ENCODE measurements at places on chromosomes 1 and 21.

DNA sequence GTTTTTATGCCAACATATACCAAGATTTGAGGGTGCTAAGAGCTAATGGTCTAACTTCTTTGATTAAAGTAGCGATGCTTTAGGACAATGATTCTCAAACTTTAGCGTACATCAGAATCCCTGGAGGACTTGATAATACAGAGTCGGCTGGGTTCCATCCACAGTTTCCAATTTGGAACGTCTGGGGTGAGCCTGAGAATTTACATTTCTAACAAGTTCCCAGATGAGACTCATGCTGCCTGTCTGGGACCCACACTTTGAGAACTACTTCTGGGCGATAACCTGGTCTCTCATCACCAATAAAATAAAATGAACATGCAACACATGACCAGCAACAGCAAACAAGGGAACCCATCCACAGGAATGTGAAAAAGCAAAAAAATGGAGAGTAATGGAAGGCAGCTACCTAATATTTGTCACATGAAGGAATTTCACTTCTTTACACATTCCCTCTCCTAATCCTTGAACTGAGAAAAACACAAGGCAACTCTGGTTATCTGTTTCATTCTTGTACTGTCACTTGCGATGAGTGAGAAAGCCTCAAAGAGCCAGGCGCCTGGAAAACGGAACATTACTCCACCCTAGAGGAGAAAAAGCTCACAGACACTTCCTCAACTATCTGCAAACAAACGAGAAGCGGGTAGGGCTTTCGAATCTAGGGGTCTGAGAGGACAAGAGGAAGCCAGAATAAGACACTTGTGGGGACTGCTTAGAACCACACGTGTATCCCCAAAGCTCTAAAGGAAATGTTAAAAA is 14.0 kb downstream of the HSF2BP start:
- peak; percentile 62 for DNase-seq

DNA sequence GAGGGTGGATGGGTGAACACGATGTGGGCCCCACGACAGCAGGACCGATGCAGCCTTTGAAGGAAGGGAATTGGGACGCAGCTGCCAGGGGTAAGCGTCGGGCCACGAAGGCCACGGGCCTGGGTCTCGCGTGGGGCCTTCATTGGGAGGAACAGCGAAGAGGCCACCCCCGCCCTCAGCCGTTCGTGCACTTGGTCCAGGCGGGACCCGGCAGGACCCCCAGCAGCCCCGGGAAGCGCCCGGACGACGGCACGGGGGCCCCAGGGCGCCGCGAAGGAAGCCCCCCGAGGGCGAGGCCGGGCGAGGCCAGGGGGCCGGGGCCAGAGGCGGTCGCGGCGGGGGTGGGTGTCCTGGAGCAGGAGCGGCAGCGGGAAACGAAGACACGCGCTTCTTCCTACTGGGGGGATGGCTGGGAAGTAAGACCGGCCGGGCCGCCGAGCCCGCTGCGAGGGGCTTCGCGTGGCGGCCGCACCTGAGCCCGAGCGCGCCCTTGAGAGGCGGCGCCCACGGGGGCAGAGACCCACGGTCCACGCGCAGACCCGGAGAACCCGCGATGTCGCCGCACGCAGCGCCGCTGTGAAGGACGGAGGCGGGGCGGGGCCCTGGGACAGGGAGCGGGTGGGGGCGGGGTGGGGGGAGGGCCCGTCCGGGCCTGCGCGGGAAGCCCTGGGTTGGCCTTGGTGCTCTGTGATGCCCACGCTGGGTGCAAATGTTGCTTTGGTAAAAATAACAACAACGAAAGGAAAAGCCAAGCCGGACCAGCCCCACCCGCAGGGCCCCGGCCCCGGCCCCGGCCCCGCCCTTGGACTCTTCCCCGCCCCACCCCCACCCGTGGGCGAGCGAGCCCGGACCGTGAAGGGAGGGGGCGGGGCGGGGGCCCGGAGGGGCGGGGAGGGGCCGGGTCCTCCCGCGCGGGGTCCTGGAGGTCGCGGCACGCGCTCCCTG is 56.0 kb upstream of the ADARB1 start:
- no peak for DNase-seq

GRCh38 chr1:109846162-109846561 is 64.5 kb upstream of the CSF1 start:
- DNase-seq, result no peak

DNA sequence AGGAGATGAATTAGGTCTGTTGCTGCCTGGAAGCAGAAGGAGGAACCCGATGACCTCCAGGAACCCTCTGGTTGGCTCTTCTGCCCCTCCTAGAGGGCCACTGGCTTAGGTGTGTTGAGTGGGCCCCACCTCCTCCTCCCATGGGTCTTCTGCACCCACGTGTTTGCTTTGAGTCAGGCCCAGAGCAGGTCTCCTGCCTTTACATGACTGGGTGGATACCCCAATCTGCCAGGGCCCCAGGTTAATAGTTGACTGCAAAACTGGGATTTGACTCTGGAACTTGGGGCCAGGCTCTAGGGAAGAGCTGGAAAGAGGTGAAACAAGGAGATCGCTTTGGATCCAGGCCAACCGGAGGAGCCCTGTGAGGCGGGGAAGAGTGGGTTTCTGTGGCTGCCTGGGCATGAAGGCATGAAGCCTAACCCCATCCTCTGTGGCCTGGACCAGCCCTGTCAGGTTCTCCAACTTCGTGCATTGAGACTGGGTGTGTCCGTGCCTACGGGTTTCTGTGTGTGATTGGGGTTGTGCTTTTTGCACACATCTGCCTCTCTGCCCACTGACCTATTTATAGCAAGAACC is 7.8 kb upstream of the LAD1 start:
- DNase-seq, result no peak

GRCh38 chr1:74323937-74324473 is 88.8 kb downstream of the TNNI3K start:
- no peak for DNase-seq

- DNase-seq, result no peak
Observed at GRCh38 chr1:238111081-238111480, 220.4 kb upstream of the ZP4 start.

DNA sequence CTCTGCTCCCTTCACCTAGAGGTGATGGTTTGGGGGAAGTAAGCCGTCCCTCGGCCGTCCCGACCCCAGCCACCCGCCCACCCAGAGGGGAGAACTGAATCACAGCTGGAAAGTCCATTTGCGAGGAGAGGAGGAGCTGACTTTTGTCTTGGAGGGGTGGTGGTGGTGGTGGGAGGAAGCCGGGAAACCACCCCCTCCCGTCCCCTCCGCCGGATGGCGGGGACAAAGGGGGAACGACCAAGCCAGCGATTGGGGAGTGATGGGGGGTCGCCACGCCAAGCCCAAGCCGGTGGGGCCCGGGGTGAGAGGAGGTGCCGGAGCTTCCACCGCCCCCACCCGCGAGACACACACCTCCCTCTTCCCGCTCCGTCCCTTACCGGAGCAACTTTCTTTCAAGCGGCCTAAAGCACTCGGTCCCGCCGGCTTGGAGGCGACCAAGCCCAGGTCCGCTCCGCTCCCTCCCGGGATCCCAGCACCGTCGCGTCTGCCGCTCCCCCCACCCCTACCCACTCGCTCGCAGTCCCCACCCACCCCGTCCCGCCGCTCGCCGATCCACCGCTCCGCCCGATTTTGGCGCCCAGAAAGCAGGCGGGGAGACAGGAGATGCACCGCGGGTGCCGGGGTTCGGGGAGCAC is 540 bp downstream of the ARHGEF2 start:
- DNase-seq, result no peak

DNA sequence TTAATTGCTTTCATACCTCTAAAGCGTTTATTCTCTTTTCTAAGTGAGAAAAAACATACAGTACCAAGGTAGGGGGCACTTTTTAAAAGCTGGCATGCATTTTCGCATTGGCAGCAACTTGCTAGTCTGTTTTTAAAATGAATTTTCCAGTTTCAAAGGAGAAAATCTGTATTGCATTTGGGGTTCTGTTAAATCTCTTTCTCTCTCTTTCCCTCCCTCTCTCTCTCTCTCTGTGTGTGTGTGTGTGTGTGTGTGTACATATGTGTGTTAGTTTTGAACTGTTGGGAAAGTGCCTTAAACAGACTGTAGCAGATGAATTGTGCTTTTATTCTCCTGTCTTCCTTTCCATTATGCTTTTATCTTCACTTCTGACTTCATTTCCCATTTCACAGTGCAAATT is 7.3 kb downstream of the NIBAN1 start:
- DNase-seq, result no peak

- no peak for DNase-seq
Observed at GRCh38 chr1:47823040-47823808, 174.0 kb downstream of the TRABD2B start.

- no peak for DNase-seq
Observed at GRCh38 chr1:193105821-193106177, 585 bp upstream of the GLRX2 start.

- peak; percentile 61 for DNase-seq
Observed at GRCh38 chr1:56831871-56832693, 12.9 kb upstream of the FYB2 start.

GRCh38 chr1:219092206-219092605 is 81.5 kb upstream of the LYPLAL1 start:
- DNase-seq, result no peak

DNA sequence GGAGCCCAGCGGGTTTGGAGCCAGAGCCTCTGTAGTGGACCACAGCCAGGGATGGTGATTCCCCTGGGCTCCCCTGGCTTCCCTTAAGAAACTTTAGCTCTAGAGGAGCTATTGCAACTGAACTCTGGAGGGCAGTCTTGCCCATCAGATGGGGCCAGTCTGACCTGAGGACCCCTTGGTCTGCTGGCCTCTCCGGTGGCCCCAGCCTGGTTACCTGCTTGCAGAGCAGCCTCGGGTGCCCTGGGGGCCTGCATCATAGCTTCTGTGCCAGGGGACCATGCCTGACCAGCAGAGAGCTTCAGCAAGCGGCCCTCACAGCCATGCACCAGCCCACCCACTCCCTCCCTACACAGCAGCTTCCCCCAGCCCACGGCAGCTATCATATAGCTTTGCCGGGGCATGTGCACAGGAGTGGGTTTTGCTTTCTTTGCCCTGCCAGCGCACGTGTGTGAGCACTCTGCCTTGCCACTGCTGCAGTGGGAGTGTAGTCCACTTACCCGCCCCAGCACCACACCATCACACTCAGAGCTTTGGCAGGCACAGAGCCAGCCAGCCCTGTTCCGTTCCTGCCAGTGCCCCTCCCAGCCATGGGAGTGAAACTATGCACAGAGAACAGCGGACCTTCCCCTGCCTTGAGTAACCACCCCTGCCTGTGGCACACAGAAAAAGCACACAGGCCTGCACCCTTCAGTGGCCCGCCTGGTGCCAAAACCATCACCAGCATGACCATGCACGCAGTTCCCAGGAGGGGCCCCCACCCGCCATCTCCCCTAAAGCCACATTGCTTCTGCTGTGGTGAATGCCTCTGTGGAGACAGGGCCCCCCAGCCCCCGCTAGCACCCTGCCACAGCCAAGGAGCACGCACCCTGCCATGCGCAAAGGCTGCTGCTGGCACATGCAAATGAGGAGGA is 442.9 kb upstream of the NEGR1 start:
- no peak for DNase-seq

Measured in AML-193 (cell line).